ENCODE measurements at places on chromosomes 6 and 20.

DNA sequence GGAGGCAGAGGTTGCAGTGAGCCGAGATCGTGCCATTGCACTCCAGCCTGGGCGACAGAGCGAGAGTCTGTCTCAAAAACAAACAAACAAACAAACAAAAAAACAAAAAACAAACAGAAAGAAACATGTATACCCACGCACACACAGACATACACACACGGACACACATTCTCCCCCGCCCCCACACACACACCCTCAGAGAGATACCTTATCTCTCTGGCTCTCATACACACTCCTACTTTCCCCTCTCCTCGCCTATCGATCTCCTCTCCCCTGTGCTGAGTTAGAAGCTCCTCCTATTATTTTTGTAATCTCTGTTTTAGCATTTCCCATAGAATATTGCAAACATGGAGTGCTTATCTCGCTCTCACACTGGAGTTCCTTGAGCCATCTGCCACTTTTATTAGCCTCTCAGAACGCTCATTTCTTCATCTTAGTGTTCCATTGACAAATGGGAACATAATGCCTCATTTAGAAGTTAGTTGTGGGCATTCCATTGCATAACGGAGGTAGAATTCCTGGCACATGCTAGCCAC is 144.2 kb upstream of the CITED2 start:
- no peak for DNase-seq

DNA sequence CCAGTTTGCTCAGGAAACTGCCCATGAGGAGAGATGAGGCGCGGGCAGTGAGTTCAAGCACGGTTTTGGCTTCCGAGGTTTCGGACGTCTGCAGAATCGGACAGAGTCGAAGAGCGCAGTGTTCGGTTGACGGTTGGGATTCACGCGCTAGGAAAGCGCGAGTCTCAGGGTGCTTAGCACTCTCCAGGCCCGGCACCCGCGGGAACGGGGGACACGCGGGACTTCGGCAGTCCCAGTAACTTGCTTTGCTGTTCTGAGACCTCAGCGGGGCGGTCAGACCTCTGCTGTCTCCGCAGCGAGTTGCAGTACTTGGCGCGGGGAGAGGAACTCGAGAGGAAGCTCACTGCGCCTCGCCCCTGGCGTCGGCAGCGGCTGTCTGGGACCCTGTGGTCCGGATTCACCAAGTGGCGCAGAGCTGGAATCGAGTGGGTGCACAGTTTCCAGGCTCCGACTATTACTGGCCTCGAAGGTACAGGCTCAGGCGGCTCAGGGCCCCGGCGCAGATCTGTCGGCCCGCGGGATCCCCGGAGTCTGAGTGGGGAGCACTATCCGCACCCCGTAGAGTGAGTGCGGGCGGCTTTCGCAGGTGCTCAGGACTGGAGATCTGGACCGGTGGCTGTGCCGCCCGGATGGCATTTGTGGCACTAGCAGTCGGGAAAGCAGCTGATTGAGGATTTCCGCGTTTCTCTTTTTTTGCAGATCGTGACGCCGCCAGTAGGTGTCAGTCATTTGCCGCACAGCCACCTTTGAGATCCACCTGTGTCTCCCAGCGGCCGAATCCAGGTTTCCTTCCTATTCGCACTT is at the start of gene POM121L2:
TSS of gene POM121L2 (minus strand) at position 128 of the 804 bp plus-strand sequence. CDS start at position 25, 103 bp downstream.
- DNase-seq: no peak

GRCh38 chr20:9036593-9036992 is 32.3 kb upstream of the PLCB4 start:
- DNase-seq: no peak

DNA sequence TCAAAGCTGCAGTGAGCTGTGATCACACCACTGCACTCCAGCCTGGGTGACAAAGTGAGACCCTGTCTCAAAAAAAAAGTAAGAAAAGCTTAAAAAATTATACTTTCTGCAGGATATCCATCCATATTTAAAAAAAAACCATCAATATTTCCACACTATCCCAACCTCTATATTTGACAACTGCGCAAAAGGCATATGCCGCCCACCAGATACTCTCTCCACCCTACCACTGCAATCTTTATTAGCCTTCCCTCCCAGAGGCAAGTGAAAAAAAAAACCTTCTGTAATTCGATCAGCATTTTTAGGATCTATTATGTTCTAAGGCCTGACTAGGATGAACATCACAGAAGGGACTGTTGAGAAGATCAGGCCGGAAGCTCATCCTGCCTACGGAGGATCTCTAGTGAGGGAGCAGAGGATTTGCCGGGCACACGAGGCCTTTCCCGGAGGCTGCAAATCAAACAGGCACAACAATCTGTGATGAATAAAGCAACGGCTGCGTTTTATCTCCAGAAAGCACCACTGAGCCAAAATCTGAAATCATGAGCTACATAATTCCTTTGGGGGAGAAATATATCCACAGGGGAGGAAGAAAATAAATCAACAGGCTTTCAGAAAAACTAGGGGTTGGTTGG is 65.9 kb downstream of the GFOD1 start:
- DNase-seq: no peak

DNA sequence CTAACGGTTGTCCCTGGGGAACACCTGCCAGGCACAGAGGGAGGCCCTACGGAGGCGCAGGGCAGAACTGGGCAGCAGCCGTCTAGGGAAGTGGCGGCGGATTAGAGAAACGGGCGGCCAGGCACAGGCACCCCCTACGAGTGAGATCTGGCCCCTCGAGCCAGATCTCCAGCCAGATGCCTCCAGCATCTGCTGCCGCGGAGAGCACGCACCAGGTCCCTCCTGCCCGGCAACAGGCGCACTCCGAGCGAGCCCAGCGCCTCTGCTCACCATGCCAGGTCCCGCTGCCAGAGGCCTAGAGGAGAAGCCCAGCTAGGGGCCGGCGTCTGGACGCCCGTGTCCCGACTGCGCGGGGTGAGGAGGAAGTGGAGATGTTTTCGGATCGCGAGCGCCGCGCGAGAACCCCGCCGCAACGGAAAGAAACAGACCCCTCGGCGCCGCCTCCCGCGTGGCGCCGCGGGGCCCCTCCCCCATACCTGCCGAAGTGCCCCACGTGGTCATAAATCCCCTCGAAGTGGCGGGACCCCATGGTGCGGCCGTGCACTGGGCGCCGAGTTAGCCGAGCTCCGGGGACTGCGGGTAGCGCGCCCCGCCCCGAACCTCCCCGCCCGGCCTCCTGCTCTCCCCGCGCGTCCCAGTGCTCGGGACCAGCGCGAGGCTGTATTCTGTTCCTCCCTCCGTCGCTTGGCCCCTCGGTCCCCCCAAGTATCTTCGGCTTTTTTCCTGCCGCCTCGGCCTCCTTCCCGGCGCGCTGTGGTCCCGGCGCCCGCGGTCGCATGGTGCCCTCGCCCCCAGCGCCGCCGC is at the start of gene SLC22A16:
TSS of gene SLC22A16 (minus strand) at position 568 of the 804 bp plus-strand sequence. CDS start at position 529, 39 bp downstream.
- no peak for DNase-seq

GRCh38 chr6:74931558-74931957 is 274.3 kb downstream of the COL12A1 start:
- no peak for DNase-seq

GRCh38 chr20:10710991-10711775 is 37.4 kb upstream of the JAG1 start:
- no peak for DNase-seq

GRCh38 chr6:16327777-16328325 is 89.5 kb downstream of the GMPR start:
- DNase-seq: no peak

DNA sequence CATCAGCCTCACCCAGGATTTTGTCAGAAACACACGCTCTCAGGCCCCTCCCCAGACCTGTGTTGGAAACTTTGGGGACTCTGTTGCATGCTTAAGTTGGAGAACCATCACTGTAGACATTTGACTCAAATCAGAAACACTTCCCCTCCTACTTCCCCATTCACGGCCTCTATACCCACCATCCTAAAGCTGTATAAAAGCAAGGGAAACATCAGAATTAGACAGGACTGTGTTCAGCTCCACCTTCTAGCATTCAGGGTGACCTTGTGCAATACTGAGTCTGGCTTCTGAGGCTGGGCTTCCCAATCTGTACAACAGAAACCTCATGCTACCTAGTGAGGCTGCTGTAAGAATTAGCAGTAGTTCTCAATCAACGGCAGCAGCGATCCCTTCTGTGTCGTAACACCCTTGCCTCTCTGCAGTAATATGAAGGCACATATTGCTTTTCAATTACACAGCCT is 252.3 kb downstream of the LY86 start:
- DNase-seq: no peak

- DNase-seq: no peak
Measured at GRCh38 chr6:2914318-2914660, 11.2 kb upstream of the SERPINB9 start.

- DNase-seq: no peak
Measured at GRCh38 chr6:15364401-15365037, 118.7 kb downstream of the JARID2 start.

DNA sequence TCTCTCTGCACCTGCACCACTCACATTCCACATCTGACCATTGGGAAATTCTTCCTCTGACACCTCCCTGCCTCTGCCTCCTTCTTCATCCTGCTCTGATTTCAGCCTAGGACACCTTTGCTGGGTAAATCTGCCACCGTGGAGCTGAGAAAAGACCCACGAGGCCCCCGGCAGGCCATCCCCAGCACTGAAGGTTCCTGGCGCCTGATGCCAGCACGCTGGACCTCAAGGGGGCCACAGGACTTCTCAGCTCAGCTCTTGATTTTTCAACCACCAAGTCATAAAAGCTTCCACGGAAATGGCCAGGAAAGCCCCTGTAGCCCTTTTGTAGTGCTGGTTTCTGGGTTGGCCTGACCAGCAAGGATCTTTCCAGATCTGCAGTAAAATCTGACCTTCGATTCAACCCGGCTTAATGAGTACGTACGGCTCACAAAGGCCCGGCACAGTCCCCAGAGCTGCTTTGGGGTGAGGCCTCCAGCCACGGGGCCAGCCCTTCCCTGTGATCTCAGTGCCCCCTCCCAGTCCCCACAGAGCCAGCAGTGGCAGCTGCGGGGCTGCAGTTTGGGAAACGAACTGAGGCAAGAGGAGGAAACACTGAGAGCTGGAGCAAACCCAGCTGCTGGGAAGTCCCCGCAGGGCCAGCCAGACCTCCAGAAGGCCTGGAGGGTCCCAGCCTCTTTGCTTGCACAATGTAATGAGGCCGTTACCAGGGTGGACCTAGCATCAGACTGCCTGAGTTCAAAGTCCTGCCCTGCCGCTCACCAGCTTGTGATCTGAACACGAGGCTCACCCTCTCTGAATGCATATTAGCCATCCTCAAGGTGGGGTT is 157.5 kb downstream of the BMP7 start:
- no peak for DNase-seq

DNA sequence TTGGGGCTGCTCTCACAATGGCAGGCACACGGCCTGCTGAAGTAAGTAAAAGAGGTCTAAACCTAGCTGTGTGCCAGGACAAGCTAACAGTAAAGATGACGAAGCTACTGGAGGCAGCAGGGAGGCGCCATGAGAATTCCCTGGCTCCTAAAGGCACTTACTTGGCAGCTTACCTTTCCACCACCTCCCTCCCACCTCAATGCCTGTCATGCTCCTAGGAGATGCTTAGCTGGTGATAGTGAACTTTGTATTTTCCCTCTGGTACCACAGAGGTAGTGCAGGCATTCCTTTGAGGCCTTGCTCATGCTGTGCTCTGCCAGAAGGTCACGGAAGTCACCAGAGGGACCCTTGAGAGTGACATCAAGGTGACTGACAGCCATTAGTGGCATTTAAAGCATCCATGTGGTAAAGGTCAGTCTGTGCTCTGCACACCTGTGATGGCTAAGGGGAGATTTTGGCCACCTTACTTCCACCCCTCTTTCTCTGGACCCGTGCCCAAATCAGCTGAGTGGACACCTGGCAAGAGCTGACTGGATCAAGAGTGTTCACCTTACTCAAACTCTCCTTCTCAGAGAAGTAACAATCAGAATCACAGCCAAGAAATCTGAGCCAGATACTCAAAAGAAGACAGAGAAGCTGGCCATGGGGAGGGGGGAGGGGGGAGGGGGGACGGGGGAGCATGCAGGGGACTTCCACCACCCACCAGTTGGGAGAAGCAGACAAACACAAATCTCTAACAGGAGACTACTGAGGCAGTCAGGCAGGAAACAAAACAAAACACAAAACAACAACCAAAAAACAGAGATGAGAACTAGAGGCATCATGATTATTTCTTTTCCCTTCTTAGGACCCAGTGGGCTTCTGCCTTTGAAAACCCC is 2.9 kb downstream of the FKBP1A start:
- no peak for DNase-seq

DNA sequence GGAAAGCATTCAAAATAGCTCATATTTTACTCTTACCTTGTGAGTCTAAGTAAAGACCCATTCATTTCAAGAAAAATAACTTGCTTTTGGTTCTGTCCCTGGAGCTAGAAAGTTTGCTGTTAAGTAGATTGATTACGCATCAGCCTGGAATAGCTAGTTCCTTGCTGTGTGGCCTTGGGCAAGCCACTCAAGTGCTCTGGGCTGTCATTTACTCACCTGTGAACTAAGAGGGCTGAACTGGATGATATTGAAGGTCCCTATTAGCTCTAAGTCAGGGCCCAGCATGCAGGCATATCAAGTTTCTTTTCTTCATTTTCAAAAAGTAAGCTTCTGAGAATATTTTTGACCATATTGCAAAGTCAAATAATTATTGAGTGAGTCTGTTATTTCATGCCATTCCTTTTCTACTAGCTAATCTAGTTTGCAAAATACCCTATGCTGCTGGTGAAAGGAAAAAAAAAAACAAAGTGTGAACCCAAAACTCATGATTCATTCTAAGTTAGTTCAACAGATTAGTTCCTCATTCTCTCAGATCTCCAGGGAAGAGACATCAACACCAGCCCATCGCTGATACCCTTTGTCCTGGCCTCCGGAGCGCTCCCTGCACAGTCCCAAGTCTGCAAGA is 106.5 kb upstream of the GMDS start:
- no peak for DNase-seq

GRCh38 chr6:25635886-25636317 is 16.1 kb upstream of the SCGN start:
- no peak for DNase-seq

- no peak for DNase-seq
Measured at GRCh38 chr6:3962291-3963280, 113.4 kb downstream of the FAM50B start.

GRCh38 chr6:93047033-93047432 is 372.3 kb downstream of the EPHA7 start:
- no peak for DNase-seq

DNA sequence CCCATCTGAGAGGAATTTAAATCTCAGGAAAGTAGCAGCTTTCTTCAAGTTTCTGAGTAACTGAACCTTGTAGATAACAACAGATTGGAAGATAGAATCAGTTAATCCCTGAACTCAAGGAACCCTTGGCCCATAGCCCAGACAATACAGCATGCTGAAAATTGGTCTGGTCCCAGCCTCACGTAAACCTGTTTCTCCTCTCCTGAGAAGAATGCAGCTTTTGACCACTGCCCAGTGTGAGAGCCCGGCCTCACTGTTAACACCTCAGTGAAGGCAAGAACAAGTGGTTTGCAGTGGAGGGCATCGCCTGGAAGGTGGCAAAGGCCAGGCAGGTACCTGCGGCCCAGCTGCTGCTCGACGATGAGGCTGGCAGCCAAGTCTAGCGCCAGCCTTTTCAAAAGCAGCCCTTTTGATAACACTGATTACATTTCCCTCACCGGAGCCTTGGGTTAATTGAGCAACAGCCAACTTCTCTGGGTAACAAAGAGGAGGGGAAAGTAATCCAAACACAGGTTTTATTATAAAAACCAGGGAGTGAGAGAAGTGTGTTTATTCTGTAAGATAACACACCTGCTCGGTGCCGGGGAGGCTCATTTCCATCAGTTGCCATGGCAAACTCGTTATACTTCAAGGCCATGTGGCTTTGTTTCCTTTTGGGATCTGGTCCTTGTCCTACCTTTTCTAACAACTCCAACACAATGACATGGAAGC is 54.0 kb downstream of the TRAF3IP2 start:
- DNase-seq: no peak

Data from activated naive CD4-positive, alpha-beta T cell (primary cell).